ENCODE measurements at places on chromosomes 2 and 18. TPM values are rescaled to one million over a fixed set of nuclear protein-coding genes. Genes with fewer than 3 reads are reported as not detected.

CXCR4 gene
- total RNA-seq: not detected

DNA sequence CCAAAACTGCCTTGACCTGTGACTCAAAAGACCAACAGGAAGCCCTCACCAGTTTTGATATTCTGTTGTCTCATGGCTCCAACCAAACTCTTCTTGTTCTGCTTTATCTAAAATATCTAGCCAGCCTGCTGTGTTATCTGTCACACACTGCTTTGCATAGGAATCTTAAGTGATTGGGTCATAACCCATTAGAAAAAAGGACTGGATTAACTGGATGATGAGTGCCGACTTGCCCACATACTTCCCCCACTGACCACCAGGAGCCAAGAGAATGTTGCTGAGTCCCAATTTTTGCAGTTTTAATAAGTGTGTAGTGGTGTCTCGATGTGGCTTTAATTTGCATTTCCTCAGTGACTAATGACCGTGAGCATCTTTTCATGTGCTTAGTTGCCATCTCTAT lies 6.5 kb downstream of the MOGAT1 start:
- DNase-seq: no peak

ADRA2B gene
- total RNA-seq: not detected

DNA sequence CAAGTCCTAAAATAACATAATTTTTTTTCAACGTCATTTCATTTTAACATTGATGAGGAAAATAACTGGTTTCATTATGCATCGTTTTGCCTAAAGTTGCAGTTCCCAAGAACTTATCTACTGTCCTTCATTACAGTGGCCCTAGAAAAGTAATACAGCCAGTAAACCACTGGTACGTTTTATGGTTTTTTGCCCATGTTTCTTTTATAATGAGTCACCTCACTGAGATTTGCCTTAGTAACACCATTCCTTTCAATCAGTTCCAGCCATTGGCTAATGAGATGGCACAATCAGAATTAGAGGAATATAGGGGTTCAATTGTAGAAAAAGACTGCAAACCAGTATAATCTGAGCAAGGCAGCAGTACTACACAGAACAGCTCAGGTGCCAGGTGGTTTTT lies 422.6 kb upstream of the LYPD1 start:
- peak; percentile 14 for DNase-seq

- no peak for DNase-seq
Measured at GRCh38 chr2:233801357-233802131, 23.4 kb downstream of the MROH2A start.

DNA sequence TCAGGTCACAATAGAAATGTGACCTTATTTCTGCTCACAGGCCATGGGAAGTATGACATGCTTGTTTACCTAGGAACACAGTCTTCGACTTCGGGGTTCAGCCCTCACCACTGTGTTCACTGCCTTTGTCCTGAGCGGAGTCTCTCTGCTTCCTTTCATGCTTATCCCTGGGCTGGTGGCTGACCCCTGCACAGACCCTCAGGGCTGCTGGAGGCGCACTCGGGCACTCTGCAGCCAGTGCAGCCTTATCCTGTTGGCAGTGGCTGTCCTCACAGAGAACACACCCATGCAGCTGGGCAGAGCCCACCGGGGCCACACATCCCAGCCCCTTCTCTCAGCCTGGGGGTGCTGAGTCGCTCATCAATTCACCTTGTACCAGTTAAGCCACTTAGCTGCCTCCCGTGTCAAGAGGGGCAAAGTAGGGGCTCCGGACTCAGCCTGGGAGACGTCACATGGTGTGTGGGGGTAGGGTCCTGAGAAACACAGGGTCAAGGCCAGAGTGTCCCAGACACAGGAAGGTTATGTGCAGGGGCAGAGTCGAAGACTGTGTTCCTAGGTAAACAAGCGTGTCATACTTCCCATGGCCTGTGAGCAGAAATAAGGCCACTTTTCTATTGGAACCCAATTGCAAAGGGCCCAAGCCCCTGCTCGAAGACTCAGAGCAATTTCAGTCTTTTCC lies 107.5 kb downstream of the FAM210A start:
- no peak for DNase-seq

- peak; percentile 64 for DNase-seq
Measured at GRCh38 chr2:26942543-26943295, 27.7 kb upstream of the MAPRE3 start.

- DNase-seq: no peak
Measured at GRCh38 chr2:2572393-2573204, 241.5 kb upstream of the MYT1L start.

DNA sequence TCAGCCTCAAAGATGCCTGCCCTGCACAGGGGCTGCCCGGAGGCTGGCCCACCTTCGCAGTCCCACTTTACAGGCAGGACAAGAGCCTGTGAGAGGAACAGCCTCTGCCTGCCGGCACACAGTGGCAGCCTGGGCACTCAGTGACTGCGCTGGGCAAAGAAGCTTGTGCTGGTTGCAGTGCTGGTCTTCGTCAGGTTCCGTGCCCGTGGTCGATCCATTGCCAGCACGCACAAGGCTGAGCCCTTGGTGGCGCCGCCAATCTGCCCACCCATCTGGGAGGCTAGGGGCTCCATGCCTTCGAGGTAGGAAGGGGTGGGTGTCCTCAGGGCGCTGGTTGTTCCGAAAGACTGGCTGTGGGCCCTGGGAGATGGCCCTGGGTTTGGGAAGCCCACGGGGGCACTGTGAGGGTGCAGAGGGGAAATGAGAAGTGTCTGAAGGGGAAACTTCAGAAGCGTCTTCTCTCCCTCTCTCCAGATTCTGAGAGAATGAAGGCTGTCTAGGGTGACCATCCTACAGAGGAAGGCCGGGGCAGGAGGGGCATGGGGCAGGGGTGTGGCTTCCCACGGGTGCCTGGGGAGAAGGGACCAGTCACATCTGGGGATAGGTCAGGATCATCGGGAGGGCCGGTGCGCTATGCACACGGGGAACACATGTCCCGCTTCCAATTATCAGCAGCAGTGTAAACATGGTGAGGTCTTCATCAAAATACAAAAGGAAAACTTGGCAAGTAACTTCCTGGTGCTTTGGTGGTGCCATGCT lies 49.1 kb upstream of the HS6ST1 start:
- DNase-seq: no peak

GRCh38 chr2:200620606-200621390 lies 35.0 kb downstream of the AOX1 start:
- no peak for DNase-seq

LYPD1 gene
- 0.11 TPM for total RNA-seq

DNA sequence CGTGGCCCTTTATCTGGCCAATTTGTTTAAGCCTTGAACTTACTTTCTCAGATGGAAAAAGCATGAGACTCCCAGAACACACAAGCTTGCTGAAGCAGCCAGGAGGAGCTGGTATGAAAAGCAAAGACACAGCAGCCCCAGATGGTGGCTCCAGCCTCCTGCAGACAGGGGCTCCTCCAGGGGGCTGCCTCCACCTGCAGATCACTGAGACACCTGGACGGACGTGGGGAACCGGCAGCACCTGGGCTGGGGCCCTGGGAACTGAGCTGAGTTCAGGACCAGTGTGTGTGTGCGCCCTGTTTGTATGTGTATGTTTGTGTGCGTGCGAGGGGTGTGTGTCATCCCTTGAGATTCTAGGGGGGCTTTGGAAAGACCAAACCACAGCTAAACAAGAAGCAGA lies 8.6 kb downstream of the CYS1 start:
- no peak for DNase-seq

DNA sequence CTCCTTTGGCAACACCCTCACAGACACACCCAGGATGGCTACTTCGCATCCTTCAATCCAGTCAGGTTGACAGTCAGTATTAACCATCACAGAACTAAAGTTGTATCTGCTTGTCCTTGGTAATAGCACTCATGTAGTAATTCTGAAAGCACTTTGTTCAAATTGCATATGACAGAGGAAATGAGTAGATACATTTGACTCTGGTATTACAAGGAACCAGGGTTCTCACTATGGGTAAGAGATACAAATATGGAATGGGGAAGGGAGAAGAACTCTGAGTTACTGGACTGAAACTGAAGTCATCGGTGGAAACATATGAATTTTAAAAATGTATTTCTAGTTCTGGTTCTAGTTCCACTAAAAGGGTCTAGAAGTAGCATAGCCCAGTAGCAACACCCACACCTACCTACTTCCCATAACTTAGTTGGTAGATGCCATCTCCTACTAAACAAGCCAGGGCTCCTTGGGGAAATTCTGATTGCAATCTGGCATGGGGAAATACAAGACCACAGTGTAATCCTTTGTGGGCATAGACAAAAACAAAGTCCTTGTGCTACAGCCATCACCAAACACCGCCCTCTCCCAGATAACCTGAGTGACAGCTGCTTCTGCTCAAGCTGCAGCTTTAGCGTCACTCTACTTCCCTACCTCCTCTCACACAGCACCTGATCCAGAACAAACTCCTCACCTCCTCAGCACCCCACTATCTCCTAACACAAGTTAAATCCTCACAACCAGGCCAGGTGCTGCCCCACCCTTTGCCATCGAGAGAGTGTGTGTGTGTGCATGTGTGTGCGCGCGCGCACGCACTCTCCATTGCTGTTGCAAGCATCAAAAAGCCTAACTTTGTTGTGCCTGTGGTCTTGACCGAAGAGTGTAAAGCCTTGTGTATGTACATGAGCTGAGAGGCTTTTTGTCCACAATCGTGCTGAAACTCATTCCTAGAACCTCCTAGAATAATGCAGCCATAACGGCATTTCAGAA lies 31.4 kb upstream of the CD226 start:
- DNase-seq: no peak
